ENCODE measurements at places on chromosomes 1 and 21. TPM values are rescaled to one million over a fixed set of nuclear protein-coding genes. Genes with fewer than 3 reads are reported as not detected.

LRIG2 gene
- 22.6 TPM for total RNA-seq

DNA sequence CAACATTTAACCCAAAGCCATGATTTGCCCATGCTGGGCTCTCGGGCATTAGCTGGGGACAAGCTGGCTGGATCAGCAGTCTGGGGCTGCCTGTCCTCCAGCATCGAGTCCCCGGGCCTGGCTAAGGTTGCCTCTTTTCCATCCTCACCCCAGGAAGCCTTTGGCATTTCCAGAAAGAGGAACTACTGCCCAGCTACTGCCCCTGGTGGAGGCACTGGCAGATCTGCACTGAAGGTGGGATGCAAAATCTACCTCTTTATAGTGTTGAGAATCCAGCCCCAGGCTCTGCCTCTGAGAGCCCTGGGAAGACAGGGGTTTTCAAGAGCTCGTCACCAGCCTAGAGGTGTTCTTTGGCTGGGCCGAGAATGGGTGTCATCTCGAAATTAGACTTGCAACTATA, 635.9 kb downstream of the MATN1 start:
- no peak for DNase-seq

NUP210L gene
- total RNA-seq = 0.18 TPM

- DNase-seq = peak; percentile 77
These were observed 3.6 kb downstream of the SKI start for GRCh38 chr1:2231532-2232254.

CR1L gene
- not detected for total RNA-seq

- DNase-seq = no peak
These were observed 13.5 kb upstream of the C1orf159 start for GRCh38 chr1:1129381-1129821.

ANGPTL7 gene
- total RNA-seq = not detected

KDM5B gene
- total RNA-seq = 46.3 TPM

GRCh38 chr1:226552061-226552460, 3.5 kb downstream of the STUM start:
- DNase-seq = no peak

DNA sequence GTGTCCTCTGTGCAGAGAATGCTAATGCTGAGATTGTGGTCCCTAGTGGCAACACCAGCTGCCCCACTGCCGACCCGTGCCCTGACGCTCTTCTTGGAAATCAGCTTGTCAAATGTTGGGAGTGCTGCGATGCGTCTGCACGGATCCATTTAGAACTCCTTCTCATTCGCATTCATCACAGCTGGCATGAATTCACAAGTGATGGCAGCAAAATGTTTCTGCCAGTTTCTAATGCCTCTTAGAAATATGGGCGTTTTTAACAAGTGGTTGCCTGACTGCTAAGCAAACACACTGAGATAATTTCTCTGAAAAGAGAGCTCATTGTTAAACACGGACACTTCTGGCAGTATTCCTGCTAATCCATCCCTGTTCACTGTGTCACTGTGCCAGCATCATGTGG, 131.9 kb upstream of the KCNJ6 start:
- DNase-seq = no peak

TGFBR3 gene
- total RNA-seq = 17.5 TPM

GRCh38 chr1:179866616-179867015, 11.0 kb downstream of the TOR1AIP2 start:
- no peak for DNase-seq

DNA sequence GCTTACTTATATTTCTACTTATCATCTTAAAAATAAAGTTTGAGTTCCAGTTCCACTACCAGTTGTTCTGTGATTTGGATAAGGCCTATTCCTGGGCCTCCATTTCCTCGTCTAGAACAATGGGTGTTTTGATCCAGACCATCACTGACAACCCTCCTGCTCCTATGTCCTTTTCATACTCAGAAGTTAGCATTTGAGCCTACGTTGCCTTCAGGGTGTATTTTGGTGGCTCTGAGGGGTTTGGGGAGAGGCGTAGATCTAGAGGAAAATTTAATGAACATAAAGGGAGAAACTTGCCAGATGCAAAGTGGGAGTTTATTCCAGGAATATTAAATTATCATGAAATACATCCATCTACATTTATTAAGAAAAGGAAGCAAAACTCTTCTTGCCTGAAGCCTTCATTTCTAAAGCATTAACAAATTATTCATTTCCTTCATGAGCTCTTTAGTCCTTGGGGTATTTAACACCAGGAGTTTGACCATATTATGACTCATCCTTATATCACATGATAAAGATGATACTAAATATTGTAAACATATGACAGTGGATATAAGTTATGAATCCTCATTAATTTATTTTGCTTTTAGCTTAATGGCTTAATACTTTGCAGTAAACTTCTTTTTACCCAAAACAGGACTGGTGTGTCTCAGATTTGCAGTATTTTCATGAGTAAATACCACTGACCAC, 47.2 kb upstream of the SYT14 start:
- no peak for DNase-seq

THEMIS2 gene
- total RNA-seq = 94.8 TPM

DNA sequence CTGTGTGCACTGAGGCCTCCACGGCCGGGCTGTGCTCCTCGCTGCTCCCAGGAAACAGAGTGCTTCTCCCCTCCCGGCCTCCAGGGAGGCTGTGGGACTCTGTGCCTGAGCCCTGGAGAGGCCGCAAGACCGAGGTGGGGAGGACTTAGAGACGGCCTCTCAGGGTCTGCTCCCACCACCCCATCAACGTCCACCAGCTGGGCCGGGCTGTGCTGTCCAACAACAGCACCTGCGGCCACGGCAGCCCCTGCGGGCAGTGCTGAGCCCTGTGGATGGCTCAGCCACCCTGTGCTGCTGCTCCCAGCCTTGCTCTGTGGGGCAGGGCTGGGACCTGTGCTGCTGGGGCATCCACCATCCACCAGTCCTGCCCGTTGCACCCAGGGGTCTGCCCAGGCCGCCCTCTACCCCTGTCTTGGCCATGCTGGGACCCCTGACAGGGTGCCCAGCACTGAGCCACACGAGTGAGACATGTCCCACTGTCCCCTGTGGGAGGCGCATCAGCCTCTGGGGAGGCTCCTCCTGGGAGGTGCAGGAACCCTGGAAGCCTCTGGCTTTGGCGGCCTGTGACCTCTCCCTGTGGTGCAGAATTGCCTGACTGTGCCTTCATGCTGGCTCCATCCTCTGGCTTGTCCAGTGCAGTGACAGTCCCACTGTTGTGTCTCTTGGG, 31.2 kb upstream of the LRRC3 start:
- DNase-seq = no peak

SH2D1B gene
- 1.5 TPM for total RNA-seq

DNA sequence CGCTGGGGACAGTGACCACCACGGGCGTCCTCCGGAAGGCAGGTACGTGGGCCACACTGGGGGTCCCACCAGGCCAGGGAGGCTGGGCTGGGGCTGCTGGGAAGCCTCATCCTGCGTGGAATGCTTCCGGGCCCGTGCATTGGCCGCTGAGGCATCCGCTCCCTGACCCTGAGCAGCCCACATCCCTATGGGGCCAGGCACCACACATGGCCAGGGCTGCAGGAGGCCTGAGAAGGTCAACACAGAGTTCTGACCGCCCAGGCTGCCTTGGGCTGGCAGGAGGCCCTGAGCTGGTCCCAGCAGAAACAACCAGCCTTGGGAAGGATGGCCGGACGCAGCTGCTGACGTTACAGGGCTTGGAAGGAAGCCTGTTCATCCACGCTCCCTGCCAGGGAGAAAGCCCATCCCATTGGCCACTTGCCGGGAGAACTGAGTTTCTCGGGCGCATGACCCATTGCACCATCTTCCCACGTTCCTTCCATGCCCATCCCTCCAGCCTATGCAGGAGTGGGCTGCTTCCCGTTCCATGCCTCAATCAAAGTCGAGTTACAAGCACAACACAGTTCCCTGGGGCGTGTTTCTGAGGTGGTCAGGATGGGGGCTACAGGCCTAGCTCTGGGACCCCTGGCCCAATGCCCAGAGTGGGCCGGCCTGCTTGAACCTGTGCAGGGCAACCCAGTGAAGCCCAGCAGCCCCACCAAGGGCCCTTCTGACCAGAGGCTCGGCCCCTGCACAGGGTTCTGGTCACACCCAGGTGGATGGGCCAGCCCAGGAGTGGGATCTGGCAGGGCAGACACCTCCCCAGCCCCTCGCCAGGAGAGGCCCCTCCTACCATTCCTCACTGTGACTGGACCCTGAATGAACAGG, 31.7 kb downstream of the TRIM11 start:
- DNase-seq = no peak

GRCh38 chr1:169680377-169681019, 30.9 kb downstream of the SELL start:
- DNase-seq = no peak

- peak; percentile 56 for DNase-seq
These were observed at the start of gene SH3D21 for GRCh38 chr1:36306210-36306901. SH3D21 (plus strand) TSS chr1:36306368; CDS start chr1:36306421, 53 bp downstream.

GRCh38 chr1:232037774-232038388, 411.3 kb downstream of the DISC1 start:
- no peak for DNase-seq

DNA sequence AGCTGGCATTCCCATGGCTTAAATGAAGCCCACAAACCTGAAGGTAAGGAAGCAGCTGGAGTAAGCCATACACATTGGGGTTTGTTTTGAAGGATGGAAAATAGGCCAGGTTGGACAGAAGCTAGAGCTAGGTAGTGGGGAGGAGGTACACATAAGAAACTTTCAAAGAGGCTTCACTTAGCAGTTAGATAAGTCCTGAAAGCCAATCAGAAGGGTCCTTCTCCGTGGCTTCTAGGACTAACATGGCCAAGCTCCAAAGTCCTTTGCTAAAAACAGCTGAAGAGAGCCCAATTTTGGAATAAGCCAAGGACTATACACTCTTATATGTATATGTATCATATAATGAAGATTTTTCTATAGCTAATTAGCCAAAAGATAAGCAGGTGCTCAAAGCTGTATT, 1.8 kb downstream of the EYA3 start:
- no peak for DNase-seq

GRCh38 chr1:207882692-207883091, 28.2 kb downstream of the CD34 start:
- no peak for DNase-seq

DNA sequence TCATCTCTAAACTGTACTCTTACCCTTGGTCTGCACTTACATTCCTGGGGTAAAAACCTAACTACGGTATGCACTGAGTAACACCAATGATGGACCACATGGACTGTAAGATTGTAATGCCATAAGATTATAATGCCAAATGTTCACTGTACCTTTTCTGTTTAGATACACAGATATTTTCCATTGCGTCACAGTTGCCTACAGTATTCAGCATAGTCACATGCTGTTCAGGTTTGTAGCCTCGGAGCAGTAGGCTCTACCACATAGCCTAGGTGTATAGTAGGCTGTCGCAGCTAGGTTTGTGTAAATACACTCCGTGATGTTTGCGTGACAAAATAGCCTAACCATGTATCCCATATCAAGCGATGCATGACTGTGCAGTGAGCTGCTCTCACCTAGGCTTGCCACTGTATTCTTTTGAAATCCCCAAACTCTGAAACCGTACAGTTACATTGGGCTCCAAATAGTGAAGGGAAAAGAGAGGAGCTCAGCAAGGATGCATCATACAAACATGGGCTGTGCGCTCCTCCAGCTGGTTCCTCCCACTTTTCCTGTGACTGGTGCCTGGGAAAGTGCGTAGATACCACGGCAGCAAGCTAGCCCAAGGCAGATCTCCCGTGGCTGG, 35.2 kb downstream of the CFAP57 start:
- no peak for DNase-seq

LYPD8 gene
- total RNA-seq = not detected

NSL1 gene
- 29.7 TPM for total RNA-seq

KDF1 gene
- total RNA-seq = 1.2 TPM

DNA sequence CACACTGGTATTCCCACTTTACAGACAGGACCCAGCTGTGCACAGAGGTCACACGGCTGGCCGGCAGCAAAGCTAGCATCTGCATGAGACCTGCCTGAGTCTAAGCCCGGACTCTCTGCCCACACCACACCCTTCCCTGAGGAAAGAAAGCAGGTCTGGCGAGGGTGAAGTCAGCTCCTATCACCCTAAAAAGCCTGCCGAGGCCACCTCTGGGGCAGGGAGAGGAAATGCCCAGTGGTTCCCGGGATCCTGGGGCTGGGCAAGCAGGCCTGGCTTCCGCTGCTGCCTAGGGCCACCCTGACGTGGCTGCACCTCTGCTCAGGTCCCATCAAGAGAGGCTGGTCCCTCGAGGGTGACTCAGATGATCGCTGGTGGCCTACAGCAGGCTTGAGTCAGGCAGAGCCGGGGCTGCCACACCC, 42.2 kb downstream of the RAP1GAP start:
- DNase-seq = no peak

OR2AK2 gene
- not detected for total RNA-seq

CLSTN1 gene
- 84.6 TPM for total RNA-seq

DNA sequence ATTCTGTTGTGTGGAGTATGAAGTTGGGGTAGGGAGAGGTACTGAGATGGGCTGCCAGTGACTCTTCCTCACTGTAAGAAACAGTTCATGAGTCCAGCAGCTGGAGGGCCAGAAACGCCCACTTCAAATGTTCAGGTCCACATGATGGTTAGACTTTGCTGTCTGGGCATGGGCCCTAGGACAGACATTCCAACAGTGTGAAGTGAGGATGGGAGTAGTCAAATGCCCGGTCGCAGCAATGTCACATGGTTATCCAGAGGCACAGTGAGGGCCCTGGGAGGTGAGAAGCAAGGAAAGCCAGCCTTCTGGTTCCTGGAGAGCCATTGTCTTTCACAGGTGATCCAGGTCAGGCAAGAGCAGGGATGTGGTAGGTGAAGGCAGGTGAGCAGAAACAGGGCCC, 304.4 kb downstream of the HHAT start:
- DNase-seq = no peak

DNA sequence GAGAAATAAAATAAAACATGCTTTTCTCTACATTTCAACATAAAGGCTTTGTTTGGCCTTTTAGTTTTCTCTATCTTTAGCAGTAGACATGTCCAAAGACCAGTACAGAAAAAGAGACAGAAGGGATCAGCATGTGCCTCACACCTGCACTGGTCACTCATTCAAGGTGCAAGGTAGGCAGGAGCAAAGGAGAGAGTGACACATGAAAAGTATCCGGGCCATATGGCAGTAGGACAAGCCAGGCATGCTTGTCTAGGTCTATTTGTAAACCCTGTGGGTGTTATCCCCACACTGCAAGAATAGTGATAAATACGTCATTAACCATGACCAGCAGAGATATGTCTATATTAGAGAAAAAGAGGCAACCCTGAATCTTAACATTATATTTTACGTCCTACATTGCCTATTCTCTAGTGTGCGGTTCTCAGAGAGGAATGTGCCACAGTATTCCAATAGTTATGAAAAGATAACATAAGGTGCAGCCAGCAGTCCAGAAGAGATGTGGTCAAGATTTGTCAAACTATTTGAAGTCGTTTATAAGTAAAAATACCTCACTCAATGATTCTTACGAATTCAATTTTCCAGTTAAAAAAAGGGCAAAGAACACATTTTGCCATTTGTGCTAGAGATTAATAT, 32.1 kb downstream of the PRRX1 start:
- DNase-seq = no peak

VHLL gene
- not detected for total RNA-seq

SMCP gene
- total RNA-seq = not detected

GRCh38 chr1:1245817-1246576, 525 bp downstream of the C1QTNF12 start:
- no peak for DNase-seq

GRCh38 chr21:30996728-30997127, 41.5 kb downstream of the KRTAP19-8 start:
- DNase-seq = no peak

All from T-cell (primary cell).